Fibroblast of the conjunctiva (primary cell): ENCODE measurements at places on chromosomes 16 and 17.
A peak's percentile ranks its signal among the peaks of the same experiment; 100 is the strongest.

DNA sequence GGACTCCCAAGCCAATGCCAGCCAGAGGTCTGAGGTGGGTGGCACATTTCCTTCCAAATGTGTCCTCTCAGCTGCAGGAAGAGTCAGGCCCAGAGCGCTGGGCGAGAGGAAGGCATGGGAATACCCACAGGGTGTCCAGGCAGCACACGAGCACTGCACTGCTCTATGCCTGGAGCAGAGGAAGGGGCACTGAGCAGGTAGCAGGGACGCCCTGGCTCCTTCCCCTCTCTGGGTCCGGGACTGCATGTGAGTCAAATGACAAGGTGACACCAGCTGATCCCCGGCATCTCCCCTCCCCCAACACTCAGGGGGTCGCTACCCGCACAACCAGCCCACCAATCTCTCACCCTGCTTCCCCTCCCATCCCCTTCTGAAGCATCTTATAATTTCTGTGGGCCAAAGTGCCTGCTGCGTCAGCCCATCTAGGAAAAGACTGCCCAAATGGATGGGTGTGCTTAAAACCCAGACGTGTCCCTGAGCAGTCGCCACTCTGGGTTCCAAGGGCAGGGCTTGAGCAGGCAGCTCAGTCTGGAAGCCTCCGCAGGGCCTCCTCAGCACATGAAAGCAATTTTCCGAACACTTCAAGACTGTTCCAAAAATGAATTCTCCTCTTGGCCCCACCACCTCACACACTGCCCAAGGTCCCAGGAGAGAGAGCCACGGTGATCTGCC, 12.0 kb upstream of the BCAR1 start:
- DNase-seq: no peak

DNA sequence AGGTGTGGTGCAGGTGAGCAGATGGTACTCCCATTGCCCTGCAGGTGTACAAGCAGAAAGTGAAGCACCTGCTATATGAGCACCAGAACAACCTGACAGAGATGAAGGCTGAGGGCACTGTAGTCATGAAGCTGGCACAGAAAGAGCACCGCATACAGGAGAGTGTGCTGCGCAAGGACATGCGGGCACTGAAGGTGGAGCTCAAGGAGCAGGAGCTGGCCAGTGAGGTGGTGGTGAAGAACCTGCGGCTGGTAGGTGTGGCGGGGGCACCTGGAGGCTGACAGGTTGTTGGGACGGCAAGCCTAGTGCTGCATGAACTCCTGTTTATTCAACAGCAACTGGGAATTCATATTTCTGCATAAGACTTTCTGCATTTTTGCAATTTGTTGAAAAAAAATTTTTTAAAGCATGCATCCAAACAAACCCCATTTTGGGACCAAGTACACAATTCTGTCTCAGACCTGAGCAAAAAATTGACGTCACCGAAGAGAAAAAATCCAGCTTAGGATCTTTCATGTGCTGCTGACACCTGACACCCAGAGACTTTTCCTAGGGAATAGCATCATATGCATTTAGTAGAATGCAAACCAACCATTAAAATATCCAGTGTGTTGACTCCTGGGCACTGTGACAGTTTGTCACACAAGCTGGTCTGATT, 13.5 kb upstream of the DBNDD1 start:
- DNase-seq: peak; percentile 21

- no peak for DNase-seq
Observed at GRCh38 chr17:79654350-79654959, 43.6 kb upstream of the RBFOX3 start.

DNA sequence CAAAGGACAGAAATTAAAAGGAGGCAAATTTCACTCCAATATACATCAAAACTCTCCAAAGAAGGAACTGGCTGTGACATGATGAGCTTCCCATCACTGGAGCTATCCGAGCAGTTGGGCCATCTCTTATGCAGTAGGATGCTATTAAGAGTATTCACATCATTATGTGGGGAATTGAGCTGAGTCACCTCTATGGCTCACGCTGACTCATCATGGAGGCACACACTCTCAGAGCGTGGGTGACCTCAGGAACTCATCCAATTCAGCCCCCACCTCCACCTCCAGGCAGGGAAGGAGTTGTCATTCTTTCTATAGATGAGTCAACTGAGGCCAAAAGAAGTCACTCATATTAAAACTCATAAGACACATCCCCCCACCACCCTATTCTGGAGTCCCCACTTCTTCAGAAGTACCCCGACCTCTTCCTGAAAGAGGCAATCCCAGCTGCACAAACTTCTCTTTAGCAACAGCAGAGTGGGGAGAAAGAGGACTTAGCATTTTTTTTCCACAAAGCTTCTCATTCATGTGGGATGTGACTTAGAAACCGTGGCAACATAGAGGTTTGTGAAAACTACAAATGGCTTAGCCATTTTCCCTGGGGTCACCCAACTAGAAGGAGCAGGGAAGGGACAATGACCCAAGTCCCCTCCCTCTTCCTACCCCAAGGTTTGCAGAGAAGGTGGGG, 32.5 kb downstream of the ABCC12 start:
- peak; percentile 89 for DNase-seq

DNA sequence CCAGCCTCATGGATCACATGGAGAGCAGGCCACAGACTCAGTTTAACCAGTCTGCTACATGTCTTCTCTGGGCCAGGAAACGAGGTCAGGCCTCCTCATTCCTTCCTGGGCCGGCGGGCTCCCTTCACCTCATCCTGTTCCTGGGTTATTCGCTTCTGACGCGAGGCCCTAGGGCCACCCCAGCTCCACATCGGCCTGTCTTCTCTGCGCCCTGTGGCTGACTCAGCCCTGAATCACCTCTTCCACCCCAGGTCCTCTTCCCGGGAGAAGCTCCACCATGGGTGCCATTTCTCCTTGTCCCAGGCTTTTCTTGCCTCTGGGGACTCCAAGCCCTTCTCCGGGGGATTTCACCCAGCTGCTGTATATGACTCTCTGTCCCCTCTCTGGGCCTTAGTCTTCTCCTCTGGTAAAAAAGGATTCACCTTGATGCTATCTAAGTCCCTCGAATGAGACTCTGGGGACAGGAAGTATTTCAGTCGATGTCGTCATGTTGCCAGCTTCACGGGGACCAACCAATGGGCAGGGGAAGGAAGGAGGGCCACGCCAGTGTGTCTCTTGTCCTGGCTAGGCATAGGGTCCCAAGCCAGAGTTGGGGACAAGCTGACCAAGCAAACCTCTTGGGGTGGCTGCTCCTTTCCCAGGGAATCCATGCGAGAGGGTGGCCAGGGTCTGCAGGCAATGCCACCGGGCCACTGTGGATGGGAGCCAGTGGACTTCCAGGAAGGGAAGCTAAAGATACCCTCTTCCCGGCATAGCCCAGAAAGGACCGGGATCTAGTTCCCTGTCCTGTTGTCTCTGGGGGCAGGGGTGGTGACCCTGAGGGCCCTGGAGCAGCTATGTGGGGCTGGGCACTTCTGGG, 58.7 kb downstream of the SOCS3 start:
- no peak for DNase-seq

DNA sequence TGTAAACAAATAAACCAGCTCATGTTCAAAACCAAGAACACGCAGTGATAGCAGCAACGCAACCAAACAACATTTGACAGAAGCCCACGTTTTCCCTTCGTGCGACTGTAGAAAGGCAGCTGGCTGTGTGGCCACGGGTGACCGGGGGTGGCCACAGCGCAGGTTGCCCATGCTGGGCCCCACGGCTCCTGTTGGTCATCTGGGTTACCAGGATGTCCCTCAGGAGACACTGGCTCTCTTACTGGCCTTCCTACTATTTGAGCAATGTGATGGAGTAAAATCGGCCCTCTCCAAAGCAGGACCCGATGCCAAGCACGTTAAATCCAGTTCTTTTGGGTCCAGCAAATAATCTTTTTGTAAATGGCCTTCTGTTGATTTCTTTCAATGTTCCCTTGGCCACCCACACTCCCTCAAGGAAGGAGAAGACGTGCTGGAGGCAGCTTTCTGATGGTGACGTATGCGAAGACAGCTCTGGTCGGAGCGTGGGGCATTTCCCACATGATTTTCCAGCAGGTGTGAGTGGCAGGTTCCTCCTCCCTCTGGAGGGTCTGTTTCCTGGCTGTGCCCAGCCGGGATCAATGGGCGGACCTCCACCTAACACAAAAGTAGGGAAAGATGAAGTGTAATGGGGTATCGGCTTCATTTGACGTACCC, 143.1 kb upstream of the CHMP6 start:
- no peak for DNase-seq

DNA sequence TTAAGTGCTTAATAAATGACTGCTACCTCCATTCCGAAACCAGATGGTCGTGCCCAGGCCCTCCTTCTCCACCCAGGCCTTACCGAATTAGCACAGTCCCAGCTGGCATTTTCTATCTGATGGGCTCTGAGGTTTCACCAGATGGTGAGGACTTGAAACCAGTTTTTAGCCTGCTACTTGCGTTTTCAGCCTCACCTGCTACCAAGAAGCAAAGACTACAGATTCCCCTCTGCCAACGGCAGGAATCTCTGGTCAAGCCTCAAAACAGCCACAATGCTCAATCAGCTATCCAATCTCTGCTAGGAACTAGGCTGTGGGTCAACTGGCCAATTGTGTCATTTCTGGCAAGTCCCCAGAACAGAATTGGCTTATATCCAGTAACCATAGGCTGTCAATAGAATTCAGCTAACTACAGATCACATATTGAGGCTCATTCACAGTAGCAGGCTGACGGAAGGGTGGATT, 11.7 kb downstream of the PECAM1 start:
- no peak for DNase-seq

- DNase-seq: no peak
Observed at GRCh38 chr16:87074641-87075318, 242.4 kb downstream of the C16orf95 start.

DNA sequence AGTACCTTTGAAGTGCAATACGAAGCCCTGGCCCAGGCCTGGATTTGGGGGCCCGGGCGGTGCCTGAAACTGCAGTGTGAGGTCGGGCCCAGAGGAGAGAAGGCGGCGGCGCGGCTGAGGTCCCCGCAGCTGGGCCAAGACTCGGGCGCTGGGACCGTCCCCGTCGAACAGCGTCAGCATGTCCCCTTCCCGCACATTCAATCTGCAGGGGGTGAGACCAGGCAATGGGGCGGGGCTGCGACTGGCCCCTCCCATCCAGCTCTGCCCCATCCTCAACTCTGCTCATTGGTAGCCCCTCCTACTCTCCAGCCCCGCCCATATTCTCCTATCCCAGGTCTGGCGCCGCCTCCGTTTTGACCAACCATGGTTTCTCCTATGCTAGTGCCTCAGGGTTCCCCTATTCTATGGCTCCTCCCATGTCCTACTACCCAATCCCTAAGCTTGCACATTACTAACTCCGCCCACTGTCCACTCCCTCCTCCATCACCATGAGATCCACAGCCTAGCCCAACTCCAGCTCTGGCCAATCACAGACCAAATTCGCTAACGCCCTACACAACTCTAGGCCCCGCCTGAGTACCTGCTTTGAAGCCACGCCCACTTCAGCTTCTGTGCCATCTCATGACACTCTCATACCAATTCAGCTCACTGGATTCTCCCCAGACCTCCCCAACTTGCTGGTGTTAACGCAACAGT, 14.4 kb upstream of the CDIPT start:
- DNase-seq: peak; percentile 3

- DNase-seq: no peak
Observed at GRCh38 chr17:76572201-76572910, 13.3 kb downstream of the ST6GALNAC2 start.

GRCh38 chr16:69610356-69610755, 44.6 kb downstream of the NFAT5 start:
- no peak for DNase-seq

DNA sequence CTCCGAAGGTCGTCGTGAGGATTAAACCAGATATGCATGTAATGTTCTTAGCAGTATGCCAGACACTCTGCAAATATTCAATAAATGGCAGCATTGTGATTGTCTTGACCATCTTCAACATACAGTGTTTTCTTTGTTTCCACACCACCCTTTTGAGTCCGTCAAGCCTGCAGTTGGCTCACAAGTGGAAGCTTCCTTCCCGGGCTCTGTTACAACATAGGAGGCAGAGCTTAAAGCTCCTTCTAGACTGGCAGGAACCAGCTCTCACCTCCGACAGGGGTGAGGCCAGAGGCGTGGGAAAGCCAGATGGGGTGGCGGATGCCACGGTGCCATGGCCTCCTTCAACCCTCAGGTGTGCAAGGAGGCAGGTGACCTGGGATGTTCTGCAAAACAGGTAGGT, 138.3 kb downstream of the FOXL1 start:
- DNase-seq: no peak

DNA sequence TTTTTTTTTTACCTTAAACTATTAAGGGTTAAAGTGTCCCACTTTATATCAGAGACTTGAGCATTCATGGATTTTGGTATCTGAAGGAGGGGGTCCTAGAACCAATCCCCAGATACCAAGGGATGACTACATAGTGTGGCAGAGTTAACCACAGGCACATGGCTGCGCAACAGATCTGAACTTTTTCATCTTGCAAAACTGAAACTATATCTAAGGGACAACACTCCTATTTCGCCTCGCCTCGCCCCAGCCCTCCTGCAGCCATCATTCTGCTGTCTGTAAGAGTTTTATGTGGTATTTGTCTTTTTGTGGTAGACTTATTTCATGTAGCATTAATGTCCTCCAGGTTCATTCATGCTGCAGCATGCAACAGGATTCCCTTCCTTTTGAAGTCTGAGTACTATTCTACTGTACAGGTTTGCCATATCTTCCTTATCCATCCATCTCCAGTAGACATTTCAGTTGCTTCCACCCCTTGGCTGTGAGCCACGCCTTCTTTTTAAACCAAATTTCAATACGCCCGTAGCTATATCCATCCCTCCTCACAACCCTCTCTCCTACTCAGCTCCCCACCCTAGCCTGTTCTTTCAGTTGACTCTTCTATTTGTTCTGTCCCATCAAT, 53.2 kb downstream of the AMFR start:
- no peak for DNase-seq

DNA sequence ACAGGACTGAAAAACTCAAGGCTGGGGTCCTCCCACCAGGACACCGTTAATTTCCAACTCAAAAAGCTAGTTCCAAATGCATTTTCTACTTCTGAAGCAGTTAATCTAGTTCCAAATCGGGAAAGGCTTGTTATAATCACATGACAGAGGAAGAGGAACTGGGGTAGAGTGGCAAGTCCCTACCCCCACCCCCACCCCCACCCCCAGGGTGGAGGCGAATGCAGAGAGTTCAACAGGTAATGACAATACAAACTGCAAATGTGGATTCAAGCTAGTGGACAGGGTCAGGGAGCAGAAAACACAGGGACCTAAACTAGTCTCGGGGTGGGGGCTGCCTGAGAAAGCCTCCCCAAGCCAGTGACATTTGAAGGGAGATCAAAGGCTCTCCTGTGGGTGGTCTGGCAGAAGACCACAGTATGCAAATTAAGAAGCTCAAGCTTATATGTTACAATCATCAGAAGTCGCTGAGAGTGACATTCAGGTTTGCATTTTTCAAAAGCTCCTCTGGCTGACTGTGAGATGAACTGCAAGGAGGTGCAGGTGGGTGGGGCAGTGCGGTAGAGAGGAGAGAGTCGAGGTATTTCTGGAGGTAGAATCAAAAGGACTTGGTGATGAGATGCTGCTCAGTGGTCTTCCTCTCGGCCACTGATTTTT, 56.4 kb upstream of the SLC25A19 start:
- DNase-seq: no peak

GRCh38 chr17:2926019-2926650, 129.9 kb downstream of the RAP1GAP2 start:
- peak; percentile 26 for DNase-seq

- no peak for DNase-seq
Observed at GRCh38 chr17:37608351-37609169, 658 bp downstream of the SYNRG start.

GRCh38 chr17:21204935-21205334, 9.0 kb downstream of the TMEM11 start:
- DNase-seq: no peak

- DNase-seq: peak; percentile 14
Observed at GRCh38 chr17:72422505-72423285, 301.9 kb downstream of the SOX9 start.
